CD4-positive, alpha-beta T cell treated with Interleukin-15 for 4 hours (primary cell): ENCODE measurements at places on chromosomes 2 and 18.

GRCh38 chr2:113768770-113769169 lies 12.3 kb upstream of the SLC35F5 start:
- no peak for DNase-seq

DNA sequence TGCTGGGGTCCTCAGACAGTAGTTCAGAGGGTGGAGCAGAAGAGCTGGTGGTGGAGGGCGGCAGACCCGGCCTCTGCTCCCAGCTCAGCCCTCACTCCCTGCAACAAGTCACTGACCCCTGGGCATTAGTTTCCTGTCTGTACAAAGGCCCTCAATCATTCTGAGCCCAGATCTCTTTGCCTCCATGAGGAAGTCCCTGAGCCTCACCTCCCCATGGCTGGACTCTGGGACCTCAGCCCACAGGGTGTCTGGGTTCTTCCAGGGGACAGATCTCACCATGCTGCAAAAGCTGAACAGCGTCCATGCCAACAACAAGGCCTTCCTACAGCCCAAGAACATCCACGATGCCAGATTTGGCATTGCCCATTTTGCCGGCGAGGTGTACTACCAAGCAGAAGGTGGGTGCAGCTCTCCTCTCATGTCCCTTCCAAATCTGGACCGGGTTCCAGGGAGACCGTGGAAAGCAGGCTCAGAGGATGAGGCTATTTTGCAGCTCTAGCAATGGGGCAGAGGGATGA lies 49.1 kb downstream of the MYO7B start:
- no peak for DNase-seq

GRCh38 chr2:134253804-134254203 lies at the start of gene MGAT5:
TSS of gene MGAT5 (plus strand) at chr2:134254072. CDS start at chr2:134254404, 332 bp downstream.
- no peak for DNase-seq

- no peak for DNase-seq
Observed at GRCh38 chr2:241334813-241335212, 19.1 kb downstream of the SEPTIN2 start.
